ENCODE measurements at places on chromosomes 2 and 18.

GRCh38 chr18:54094474-54094873 lies 130.0 kb downstream of the MBD2 start:
- no peak for DNase-seq

- DNase-seq: no peak
Measured at GRCh38 chr2:70463997-70464396, 89.6 kb downstream of the TGFA start.

- DNase-seq: no peak
Measured at GRCh38 chr2:88177556-88177955, 7.4 kb downstream of the THNSL2 start.

DNA sequence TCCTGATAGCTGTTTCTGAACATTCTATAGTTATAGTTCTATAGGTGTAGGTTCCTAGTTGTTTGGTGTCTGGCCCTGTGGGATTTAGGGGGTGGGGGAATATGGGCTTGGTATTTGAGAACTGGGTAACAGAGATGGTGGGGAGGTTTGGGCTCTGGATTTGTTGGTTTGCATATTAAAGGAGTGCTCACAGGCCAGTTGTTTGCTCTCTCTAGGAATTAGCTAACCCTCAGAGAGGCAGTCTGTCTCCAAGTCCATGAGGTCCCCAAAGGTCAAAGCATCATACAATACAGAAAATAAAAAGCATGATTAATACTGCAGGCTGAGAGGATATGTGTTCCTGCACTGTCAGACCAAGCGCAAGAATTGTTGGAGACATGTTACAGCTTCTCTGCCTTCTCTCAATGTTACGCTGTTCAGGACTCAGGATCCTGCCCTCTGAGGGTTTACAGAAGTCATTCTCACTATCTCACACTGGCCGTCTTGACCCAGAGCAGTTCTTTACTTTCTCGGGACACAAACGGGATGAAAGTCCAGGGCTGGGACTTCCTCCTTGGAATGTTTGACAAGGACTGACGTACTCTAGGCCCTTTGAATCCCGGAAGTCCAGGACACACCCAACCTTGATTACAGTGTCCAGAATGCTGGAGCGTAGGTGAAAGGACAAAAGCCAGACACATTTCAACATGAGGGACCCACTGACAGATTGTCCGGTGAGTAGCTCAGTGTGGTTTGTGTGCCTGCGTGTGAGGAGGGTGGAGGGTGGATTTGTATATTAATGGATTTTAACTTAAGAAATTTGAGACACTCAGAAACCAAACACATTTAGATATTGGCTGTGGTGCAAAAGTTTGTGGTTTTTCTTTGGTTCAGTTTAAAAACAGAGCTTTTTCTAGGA lies at the start of gene NOSTRIN:
TSS of gene NOSTRIN (plus strand) at position 677 of the 898 bp plus-strand sequence. CDS start at position 687, 10 bp downstream.
- peak; percentile 44 for DNase-seq

- DNase-seq: no peak
Measured at GRCh38 chr2:62034715-62035114, 129.2 kb downstream of the COMMD1 start.

- no peak for DNase-seq
Measured at GRCh38 chr18:24659827-24660720, 199.6 kb downstream of the HRH4 start.

DNA sequence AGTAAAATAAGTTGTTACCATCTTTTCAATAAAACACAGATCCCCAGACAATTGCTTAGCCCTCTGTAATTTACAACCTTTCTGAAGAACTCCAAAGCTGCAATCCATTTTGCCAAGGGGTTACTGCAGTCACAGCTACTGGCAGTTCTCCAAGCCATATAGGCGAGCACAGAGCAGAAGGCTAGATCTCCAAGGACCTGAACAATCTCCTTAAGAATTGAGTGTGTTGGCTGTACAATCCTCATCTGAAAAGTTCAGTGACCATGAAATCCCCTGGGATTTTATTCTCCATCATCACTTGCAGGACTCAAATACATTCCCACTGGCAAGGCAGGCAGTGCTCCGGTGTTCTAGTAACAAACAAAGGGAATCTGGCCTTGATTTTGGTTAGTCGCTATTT lies 103.9 kb upstream of the LRP1B start:
- peak; percentile 10 for DNase-seq

GRCh38 chr2:110097506-110098220 lies 18.0 kb downstream of the MALL start:
- peak; percentile 0 for DNase-seq

GRCh38 chr2:163802284-163802683 lies 66.5 kb upstream of the FIGN start:
- no peak for DNase-seq

- DNase-seq: no peak
Measured at GRCh38 chr2:58039170-58039611, 7.4 kb upstream of the VRK2 start.

DNA sequence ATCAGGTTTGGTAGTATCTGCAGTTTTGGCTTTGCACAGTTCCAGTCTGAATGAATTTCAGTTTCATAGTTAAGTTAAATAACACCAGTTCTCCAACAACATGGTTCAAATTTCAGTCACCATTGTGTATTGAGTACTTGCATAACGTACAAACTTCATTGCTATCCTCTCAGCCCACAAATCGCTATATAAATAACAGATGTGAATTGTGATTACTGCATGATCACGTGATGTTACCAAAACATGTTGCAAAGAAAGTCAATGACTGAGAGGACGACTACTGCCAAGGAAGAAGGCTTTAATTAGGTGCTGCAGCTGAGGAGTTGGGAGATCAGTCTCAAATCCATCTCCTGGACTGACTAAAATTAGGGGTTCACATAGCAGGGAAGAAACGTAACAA lies 48.2 kb downstream of the COL4A4 start:
- DNase-seq: no peak

DNA sequence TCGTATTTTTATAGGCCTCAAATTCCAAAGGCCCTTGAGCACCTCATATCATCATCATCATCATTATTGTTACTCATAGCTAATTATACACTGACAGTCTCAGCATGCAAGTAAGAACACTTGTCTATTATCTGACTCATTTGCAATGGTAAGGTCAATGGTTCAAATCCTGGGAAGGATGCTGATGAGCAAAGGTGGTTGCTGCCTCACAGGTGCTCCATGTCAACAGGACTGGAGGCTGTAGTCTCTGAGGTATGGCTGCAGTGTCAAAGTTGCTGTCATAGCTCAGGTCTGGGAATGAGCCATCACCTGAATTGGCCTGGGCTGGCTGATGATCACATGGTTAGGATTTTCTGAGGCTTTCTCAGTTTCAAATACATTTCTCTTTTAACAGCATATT lies 379.3 kb downstream of the BCL11A start:
- no peak for DNase-seq

- DNase-seq: no peak
Measured at GRCh38 chr2:60518567-60518966, 34.9 kb downstream of the BCL11A start.

- no peak for DNase-seq
Measured at GRCh38 chr2:152155209-152155608, 20.4 kb downstream of the STAM2 start.

DNA sequence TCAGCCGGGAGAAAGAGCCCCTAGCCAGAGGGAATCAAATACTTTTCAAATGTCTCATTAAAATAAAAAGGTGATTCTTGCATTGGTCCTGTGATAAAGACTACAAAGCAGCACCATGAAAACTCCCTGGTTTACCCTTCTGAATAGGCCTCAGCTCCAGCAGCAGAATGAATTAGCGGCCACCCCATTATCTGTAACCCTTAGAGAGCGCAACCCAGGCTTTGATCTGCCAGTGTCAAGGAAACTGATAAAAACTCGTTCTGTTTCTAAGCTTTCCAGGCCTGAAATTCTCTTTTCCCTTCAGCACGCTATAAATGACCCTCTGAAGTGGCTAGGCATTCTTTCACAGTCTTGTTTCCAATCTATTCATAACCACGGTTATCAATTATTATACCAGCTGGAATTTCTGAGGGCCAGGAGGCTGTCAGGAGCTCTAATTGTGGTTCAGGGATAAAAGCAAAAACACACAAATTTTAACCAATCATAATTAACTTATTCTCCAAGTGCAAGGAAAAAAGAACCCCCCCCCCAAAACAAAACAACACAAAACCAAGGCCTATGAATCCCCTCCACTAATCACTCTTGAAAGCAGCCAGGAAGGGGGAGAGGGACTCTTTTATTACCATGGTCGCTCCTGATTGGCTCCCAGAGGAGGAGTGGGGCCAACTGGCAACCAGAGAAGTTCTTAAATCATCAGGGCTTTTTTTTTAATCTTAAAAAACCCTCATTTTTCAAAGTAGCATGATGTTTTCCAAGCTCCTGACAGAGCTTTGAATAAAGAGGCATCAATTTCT lies 258.9 kb downstream of the CYRIA start:
- peak; percentile 43 for DNase-seq

DNA sequence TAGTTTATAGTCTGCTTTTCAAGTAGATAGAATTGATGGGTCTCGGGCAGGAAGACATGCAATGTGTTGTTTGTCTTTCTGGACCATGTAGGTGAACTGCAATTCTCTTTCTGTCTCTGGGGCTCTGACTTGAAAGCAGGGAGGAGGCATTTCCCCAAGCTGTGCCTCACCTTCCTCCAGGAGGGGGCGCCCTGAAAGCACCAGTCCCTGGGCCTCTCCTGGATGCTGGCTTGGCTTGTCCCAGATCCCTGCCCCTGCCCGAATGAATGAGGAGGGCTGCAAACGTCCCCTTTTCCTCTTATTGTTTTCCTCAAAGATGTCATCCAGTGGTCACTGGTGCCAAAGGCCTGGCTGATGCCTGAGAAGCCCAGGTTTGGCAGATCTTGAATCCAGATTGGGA lies 270.6 kb downstream of the CELF4 start:
- DNase-seq: no peak

Data from eye (tissue), 1 donor.